ENCODE measurements at places on chromosomes 16 and 17. TPM values are rescaled to one million over a fixed set of nuclear protein-coding genes. Genes with fewer than 3 reads are reported as not detected.

DNA sequence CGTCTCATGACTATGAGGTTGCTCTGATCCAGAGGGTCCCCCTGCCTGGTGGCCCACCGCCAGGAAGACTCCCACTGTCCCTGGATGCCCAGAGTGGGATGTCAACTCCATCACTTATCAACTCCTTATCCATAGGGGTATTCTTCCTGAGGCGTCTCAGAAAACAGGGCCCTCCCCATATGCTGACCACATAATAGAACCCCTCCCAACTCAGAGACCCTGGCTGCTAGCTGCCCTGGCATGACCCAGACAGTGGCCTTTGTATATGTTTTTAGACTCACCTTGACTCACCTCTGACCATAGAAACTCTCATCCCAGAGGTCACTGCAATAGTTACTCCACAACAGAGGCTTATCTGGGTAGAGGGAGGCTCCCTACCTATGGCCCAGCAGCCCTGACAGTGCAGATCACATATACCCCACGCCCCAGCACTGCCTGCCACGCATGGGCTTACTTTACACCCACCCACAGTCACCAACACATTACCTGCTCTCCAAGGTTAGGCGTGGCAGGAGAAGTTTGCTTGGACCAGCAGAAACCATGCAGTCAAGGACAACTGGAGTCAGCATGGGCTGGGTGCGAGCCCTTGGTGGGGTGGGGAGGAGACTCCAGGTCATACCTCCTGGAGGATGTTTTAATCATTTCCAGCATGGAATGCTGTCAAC lies 2.3 kb upstream of the G6PC1 start:
- peak; percentile 33 for DNase-seq

SLC6A4 gene
- not detected for total RNA-seq

- no peak for DNase-seq
Observed at GRCh38 chr17:40666331-40666730, 1.4 kb upstream of the KRT222 start.

- no peak for DNase-seq
Observed at GRCh38 chr17:75688209-75688825, 21.2 kb downstream of the SAP30BP start.
